ENCODE measurements at places on chromosomes 5 and 9. TPM values are rescaled to one million over a fixed set of nuclear protein-coding genes. Genes with fewer than 3 reads are reported as not detected.

Gene HAVCR2
- total RNA-seq: 0.42 TPM

DNA sequence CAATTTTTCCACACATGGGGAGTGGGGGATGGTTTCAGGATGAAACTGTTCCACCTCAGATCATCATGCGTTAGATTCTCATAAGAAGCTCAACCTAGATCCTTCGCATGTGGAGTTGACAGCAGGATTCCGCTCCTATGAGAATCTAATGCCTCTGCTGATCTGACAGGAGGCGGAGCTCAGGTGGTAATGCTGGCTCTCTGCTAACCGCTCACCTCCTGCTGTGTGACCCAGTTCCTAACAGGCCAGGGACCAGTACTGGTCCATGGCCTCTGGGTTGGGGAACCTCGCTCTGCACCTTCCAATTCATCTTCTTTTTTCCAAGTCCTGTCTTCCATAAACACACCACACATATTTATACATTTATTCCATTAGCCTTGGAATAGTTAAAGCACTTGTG is 33.0 kb downstream of the POU5F2 start:
- H3K4me3 ChIP-seq: no peak overlapping the region
- H3K27ac ChIP-seq: no peak overlapping the region
- no peaks in the 10 kb centered on the region for H3K27me3 ChIP-seq
- no peaks in the 10 kb centered on the region for H3K4me1 ChIP-seq

DNA sequence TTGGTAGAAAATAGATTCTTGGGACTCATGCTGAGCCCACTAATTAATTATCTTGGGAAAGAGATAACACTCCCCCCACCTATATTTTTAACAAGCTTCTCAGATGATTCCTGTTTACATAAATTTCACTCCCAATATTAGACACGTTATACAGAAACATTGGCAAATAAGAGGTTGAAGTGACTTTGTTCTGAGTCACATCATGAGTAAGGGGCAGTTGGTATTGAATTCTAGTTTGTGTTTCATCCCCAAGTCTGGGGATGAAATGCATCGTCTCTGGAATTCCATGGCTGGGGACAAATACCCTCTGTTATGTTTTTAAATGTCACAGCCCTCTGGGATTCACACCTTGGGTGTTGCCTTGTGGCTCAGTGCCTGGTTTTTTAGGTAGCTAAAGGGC is 41.0 kb downstream of the BASP1 start:
- peaks cover 17% of the 10 kb centered on the region for H3K4me1 ChIP-seq
- no peak overlapping the region for H3K27ac ChIP-seq
- no peak for DNase-seq
- H3K4me3 ChIP-seq: no peak overlapping the region

DNA sequence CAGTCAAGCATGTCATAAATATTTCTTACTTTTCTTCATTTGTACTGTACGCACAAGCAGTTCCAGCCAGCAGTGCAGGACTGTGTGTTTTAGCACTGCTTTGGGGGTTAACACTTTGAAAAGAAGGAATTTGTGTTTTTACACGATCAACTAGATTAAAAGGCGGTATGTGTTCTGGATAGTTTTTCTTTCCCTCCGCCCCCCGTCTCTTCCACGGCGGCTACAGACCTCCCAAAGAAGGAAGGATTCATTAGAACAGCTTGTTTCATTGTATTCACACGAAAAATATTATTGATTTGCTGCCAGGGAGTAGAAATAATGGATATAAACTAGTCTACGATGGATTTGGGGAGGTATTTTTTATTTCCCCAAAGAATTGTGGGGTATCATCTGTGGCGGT is 336.8 kb upstream of the RFX3 start:
- H3K4me3 ChIP-seq: no peak overlapping the region
- no peaks in the 10 kb centered on the region for H3K36me3 ChIP-seq
- no peak for DNase-seq
- H3K27me3 ChIP-seq: peaks cover 4% of the 10 kb centered on the region
- H3K4me1 ChIP-seq: peaks cover 10% of the 10 kb centered on the region

DNA sequence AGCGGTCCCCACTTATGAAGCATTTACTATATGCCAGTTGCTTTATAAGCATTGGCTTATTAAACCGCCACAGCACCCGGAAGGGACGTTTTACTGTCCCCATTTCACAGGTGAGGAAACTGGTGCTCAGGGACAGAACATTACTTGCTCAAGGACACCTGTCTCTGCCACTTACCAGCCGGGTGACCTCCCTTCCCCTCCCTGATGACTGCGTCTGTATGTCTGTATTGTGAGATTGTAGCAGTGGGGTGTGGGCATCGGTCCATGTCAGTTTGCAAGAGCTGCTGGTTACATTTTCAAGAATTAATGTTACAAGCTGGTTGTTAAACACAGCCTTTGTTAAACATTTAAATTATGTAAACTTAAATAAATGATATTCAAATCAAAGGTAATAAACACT is 77.6 kb upstream of the LMX1B start:
- peaks cover 37% of the 10 kb centered on the region for H3K27me3 ChIP-seq
- no peak overlapping the region for H3K4me3 ChIP-seq
- H3K4me1 ChIP-seq: no peaks in the 10 kb centered on the region
- no peak overlapping the region for H3K27ac ChIP-seq
- no peaks in the 10 kb centered on the region for H3K36me3 ChIP-seq

DNA sequence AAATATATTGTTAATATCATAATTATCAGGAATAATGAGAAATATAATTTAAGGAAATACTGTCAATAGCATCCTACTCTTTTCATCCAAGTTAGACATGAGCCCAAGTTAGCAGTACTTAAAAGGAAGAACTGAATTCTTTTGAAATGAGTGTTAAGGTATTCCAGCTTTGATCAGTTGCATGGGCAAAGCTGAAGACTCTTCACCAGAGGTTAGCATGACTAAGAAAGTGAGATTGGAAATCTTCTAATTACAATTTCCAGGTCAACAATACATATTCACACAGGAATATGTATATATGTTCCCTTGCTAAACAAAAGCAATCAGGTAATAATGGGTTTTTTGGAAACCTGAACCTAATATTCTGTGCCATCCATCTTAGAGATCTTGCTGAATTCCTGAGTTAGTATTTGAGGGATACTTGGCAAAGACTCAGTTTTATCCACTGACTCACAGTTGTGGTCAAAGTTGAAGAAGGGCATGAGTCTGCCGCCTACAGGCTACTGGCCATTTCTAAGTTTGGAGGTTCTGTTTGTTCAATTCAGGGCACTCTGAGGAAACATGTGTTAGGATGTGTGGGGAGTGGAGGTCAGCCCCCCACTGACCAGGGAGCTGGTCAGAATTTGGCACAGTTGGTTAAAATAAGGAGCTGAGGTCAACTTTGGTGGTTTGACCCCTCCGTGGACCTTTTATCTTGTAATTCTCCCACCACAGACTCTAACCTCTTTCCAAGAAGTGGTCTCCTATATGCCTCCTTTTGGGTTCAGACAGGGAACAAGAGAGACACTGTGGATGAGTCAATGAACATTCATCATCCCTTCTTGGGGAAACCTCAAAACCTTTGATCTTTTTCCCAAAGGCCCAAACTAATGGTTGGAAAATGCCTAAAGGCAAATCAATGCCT is 118.3 kb downstream of the PIK3R1 start:
- peak overlapping the region; percentile 58 for H3K27ac ChIP-seq
- peak; percentile 60 for DNase-seq
- no peaks in the 10 kb centered on the region for H3K36me3 ChIP-seq
- H3K4me3 ChIP-seq: no peak overlapping the region
- H3K27me3 ChIP-seq: no peaks in the 10 kb centered on the region

Measured in endothelial cell of umbilical vein (primary cell).